ENCODE measurements at places on chromosomes 3 and 15.

DNA sequence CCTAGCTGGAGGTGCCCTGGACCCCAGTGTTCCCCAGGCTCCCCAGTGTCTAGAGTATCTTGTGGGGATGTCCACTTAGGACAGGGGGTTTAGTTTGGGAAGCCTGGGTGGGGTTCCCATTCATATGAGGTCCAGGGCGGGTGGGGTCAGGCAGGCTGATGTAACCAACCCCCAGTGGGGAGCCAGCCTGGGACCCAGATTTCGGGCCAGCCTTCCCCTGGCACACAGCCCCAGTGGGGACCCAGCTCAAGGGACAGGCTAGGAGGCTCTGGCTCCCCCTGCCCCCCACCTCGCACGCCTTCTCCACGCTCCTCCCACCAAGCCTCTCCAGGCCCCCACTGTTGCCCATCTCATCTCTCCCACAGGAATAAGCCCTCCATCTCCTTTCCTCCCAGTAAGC is 323.5 kb downstream of the UACA start:
- no peak for DNase-seq

DNA sequence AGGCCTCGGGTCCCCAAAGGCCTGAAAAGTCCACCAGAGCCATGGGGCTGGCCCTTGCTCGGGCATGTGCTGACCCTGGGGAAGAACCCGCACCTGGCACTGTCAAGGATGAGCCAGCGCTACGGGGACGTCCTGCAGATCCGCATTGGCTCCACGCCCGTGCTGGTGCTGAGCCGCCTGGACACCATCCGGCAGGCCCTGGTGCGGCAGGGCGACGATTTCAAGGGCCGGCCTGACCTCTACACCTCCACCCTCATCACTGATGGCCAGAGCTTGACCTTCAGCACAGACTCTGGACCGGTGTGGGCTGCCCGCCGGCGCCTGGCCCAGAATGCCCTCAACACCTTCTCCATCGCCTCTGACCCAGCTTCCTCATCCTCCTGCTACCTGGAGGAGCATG is 1.2 kb downstream of the CYP1A2 start:
- no peak for DNase-seq

DNA sequence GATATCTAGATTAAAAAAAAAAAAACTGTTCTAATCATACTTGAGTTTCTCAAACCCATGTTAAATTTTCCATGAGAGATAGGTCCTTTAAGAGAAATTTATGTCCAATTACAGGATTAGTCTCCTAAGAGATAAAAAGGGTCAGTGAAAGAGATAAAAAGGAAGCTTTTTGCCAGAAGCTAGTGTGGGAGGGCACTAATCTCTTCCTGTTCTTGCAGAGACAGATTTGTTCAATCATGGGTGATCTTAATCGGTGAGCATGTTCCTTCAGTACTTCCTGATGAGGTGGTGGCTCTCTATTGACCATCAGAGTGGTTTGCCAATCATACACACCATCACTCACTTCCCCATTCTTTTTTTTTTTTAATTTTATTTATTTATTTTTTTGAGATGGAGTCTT is 16.9 kb upstream of the LPP start:
- no peak for DNase-seq

DNA sequence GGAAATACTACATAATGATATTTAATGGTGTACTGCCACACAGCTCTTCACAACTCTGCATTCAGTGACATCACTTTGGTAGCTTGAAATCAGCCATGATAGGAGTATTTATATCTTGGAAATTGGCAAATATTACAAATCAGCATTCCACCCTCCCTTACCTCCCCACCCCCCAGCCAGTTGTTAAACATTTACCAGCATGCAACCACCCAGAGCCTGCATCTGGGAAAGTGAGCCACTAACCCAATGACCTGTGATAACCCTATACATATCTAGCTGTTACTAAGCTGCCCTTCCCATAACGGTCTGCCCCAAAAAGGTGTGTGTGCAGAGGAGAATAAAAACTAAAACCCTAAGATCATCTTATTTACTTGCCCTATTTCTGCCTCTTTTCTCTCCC is 44.6 kb upstream of the SATB1 start:
- no peak for DNase-seq

- peak; percentile 28 for DNase-seq
These were observed 10.8 kb downstream of the ASB14 start for GRCh38 chr3:57281715-57282114.

DNA sequence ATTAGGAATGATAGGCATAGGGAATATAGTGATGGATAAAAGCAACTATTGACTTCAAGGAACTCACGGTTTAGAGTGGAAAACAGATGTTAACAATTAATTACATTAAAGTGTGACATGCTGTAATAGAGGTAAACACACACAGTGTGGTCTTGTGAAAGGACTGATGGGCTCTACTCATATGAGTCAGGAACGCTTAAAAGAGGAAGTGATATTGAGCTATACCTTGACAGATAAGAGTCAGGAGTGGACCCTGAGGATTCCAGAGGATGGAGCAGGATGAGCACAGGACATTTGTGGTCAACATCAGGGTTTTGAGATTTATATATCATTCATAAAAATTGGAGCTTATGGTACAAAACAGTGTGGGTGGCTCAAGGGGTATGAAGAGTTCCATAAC is 11.0 kb downstream of the EXOG start:
- no peak for DNase-seq

- DNase-seq = no peak
These were observed 243.8 kb upstream of the TLE3 start for GRCh38 chr15:70341566-70341965.

DNA sequence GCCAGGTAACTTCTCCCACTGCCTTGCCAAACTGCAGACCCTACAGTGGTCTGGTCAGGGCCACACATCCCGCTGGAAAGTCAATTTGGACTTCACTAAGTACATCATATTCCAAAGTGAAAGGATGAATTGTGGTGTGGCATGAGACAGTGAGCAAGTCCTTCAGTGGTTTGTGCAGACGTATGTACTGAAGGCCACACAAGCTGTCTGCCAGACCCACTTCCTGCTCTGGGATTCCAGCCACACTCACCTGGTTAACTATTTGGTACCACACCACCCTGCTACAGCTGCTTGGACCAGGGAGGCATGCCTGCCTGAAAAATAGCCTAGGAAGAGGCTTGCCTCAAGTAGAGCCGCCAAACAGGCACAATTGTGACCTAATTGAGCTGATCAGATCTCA is 94.1 kb upstream of the STRIT1 start:
- DNase-seq = no peak

DNA sequence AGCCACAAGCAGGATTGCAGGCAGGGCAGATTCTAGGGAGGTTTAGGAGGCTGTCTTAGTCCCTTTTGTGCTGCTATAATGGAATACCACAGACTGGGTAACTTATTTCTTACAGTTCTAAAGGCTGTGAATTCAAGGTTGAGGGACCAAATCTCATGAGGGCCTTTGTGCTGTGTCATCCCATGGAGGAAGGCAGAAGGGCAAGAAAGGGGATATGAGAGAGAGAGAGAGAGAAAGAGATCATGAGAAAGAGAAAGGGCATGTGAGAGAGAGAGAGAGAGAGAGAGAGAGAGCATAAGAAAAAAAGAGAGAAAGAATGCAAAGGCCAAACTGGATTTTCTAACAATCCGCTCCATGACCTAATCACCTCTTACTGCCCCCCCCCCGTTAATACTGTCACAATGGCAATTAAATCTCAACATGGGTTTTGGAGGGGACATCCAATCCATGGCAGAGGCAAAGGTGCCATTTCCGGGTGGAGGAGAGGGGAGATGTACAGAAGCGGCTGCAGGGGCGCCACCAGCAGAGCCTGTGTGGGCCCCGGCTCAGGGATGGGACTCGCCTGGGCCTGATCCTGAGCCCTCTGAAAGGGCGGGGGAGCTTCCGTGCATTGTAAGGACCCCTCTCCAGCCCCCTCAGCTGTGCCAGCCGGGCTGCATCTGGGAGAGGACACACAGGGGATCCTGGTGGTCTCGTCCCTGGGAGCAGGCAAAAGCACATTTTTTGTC is 20.5 kb downstream of the MRPS11 start:
- DNase-seq = no peak

GRCh38 chr3:120095979-120096426 is 1.8 kb upstream of the GSK3B start:
- no peak for DNase-seq

GRCh38 chr3:103684904-103685303 is 1250.1 kb downstream of the ZPLD1 start:
- DNase-seq = no peak

DNA sequence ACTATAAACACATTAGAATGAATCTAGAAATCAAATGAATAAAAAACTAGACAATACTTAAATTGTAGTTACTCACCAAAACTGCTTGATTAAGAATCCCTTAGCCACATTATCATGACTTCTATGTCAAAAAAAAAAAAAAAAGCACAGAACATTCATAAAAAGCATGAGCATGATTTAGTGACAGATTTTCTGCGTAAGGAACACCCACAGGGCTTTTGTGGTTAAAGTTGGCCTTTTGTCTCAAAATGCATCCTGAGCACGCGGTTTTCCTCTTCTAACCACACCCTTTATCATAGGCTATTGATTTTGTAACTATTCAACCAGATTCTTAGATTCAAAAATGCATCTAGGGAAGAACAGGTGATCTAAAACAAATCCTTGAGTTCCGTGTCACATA is 334.0 kb upstream of the NR2F2 start:
- DNase-seq = no peak

DNA sequence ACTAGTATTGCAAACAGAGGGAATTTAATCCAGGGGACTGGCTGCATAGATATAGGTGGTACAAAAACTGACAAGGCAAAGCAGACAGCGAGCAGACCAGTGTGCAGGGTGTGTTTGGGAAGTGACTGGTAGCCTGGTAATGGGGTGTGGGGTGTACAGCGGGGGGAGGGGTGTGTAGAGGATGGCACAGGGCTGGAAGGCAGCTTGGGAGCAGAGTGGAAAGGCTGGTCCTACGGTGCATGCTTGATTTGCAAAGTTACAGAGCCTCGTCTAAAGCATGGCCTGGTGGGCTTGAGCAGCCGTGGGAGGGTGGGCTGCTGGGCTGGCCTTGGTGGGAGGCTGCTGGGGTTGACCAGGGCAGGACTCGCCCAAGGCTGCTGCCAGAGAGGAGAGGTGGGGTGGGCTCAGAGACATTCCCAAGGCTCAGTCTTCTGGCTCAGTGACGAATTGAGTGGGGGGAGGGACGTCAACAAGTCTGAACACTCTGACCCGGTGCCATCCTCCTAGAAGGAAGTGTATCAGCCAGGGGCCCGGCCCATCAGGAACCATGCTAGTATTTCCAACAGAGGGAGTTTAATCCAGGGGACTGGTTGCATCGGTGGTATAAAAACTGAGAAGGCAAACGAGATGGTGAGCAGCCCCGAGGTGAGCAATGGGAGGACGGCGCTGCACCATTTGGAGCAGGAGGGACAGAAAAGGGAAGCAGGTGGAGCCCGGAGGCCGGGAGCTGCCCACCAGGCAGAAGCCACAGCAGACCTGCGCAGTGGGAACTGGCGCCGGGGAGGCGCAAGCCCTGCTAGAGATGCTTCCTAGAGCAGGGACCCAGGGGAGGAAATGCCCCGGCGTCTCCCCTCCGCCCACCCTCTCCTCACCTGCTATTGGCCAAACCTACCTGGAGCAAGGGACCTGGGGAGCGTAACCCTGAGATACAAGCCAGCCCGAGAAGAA is 29.2 kb downstream of the CPN2 start:
- DNase-seq = no peak

DNA sequence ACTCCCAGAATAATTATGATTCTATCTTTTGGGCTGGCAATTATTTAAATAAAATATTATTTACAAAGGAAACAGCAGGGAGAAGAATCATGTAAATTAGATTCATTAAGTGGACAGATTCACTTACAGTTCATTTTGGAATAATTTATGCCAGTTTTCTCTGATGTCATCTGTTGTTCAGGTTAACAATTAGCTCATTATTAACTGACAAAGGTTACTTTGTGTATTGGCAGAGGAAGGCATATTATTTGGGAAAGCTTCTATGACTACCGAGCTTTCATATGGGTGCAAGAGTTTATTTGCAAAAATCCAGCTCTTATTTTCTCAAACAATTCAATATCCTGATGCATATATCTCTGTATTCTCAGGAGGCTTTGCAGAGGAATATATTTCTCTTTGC is 224.4 kb downstream of the CHST2 start:
- no peak for DNase-seq

GRCh38 chr15:64581408-64581761 is 121.0 kb downstream of the ZNF609 start:
- DNase-seq = no peak

DNA sequence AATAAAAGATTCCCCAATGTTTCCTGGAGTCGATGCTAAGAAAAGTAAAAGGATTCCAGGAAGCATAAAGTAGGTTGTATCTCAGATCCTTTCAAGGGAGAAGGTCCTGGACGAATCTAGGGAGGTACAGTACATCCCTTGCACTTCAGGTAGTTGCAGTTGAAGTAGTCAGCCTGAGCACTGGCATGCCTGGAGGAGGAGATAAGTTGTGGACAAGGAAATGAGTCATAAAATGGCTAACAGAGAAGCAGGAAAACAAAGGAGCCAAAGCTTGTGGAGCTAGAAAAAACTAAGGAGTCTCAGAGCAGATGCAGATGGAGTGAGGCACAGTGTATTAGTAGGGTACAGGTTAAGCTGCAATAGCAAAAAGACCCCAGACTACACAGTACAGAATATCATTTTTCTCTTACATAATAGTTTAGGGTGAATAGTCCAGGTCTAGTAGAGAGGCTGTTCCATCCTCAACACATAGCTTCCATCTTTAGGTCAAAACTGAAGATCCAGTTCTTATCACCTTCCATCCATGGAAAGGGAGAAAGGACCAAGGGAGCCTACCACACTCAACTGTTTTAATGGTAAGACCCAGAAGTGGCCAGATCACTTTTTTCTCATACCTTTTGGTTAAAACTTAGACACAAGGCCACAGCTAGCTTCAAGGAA is 41.3 kb downstream of the COL6A5 start:
- DNase-seq = peak; percentile 34

GRCh38 chr3:123587401-123587800 is 2.5 kb upstream of the HACD2 start:
- no peak for DNase-seq

GRCh38 chr15:74833376-74834107 is 7.1 kb downstream of the CPLX3 start:
- no peak for DNase-seq

DNA sequence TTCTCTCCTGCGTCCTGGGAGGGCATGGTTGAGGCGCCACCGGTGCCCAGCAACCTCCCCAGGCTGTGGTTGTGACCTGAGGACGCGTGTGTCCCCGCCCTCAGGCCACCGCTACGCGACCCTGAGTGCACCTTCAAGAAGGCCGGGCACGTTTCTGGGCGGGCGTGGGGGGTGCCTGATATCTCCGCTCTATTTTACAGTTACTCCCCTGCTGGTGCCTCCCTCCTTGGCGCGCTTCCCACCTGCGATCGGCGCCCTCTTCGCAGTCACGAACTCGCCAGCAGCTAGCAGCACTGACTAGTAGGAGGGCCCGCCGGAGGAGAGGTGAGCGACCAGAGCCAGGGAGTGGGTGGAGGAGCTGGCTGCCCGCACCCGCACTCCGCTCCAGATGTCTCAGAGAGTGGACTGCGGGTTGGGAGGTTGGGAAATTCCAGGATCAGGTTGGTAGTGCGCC is 43.2 kb upstream of the POLG start:
- no peak for DNase-seq
